GM13976 (cell line): ENCODE measurements at places on chromosomes 4 and X.

DNA sequence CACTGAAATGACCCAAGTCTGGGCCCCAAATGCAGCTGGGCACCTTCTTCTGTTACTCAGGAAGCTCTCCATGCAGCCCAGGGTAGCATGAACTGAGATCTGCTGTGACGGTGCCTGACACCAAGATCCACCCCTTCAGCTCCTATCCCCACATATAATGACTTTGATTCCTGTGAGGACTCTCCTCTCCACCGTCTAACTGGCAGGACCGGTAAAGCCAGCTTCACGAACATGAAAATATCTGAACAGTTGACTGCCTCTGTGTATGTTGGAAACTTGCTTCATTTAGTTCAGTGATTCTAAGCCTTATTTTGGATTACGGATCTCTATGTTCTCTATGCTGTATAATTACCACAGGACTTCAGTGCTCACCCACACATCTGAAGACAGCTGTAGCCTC, 115.5 kb upstream of the TMEM150C start:
- no peak for DNase-seq

DNA sequence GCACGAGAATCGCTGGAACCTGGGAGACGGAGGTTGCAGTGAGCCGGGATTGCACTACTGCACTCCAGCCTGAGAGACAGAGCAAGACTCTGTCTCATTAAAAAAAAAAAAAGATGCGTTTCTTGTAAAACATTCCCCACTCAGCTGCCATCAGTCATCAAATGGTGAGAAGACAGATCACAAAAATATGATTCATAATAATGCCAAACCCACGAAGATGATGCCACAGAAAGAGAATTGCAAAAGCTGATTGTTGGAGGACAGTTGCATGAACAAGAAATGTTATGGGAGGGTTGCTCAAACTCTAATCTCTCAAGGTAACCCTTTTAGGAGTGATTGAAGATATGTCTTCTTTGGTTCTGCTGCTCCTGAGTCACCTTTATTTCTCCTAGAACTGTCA, 21.4 kb upstream of the SMIM14 start:
- DNase-seq = no peak

DNA sequence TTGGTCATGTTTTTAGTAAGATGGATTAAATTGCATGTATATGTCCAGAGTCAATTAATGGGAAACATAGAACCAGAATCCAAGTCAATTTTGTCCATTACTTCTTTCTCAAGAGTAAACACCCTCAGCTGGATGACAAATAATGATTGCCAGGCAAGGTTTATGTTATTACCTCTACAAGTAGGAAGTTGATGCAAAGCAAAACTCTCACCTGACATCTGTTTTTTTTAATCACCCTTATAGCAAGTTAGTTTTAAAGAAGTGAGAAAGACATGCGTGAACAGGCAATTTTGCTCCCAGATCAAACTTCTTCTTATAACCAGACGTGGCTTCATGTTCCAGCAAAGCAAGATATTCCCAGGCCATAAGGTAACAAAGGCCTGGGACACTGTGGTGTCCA, 348.5 kb upstream of the FTHL17 start:
- no peak for DNase-seq

- DNase-seq = no peak
Observed at GRCh38 chr4:48538358-48538757, 48.3 kb downstream of the ZAR1 start.

DNA sequence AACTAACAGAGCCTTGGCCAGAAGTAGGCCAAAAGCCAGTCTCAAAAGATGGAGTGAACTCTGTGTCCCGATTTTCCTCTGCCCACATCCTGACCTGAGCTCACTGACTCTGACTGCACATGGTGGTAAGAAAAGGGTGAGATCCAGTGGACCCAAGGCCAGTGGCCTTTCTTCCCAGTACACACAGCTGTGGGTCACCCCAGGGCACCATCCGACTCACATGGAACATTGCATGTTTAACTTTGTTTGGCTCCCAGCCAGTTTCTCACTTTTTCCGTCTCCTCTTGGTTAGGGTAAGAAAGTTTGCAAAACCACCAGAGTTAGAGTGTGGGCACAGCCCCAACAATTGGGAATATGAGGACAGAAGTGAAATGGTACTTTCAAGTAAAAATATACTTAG, 69.8 kb downstream of the GAB1 start:
- DNase-seq = no peak

DNA sequence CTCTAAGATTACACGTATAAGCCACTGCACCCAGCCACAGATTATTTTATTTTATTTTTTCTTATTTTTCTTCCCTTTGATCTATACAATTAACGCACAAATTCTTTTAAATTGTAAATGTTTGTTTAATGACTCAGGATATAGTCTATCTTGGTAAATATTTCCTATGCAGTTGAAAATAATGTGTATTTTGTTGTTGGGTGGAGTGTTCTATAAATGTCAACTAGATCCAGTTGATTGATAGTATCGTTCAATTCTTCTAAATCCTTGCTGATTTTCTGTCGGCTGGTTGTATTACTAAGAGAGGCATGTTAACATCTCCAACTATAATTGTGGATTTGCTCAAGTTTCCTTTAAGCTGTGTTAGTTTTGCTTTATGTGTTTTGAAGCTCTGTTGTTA, 92.0 kb downstream of the TRAPPC11 start:
- DNase-seq = no peak
